Activated CD4-positive, alpha-beta T cell treated with anti-CD3 and anti-CD28 coated beads for 4 hours (primary cell): ENCODE measurements at places on chromosomes 6 and 20.

- DNase-seq, result no peak
Observed at GRCh38 chr20:9270831-9271230, 201.9 kb downstream of the PLCB4 start.

GRCh38 chr6:24408719-24409410 is 6.1 kb downstream of the MRS2 start:
- no peak for DNase-seq

- no peak for DNase-seq
Observed at GRCh38 chr20:37575884-37576283, 48.2 kb upstream of the BLCAP start.

DNA sequence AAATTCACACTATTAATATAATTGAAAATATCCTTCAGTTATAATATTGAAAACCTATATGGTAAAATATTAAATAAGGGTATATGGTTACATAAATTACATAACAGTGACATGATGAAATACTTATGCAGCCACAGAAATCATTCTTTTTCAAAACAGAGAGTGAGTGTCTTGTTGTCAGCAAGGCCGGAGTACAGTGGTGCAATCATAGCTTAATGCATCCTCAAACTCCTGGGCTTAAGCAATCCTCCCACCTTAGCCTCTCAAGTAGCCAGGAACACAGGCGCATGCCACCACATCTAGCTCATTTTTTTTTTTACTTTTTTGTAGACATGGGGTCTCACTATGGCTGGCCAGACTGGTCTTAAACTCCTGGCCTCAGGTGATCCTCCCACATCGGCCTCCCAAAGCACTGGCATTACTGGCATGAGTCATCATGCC is 40.4 kb downstream of the FAM8A1 start:
- DNase-seq, result no peak

DNA sequence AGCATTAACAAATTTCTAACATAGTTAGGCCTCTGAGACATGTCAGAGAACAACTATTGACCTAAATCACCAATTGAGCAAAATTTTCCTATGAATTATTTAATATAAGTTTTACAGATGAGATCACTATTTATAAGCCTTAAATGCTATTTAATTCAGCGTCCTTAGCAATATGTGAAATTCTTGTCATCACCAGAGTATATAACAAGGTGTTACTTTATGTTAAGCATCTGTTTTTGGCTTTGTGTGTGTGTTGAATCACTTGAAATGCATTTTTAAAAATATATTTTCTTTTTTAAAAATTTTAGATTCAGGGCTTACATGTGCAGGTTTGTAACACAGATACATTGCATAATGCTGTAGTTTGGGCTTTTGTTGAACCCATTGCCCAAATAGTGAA is 794.1 kb downstream of the EYS start:
- DNase-seq, result no peak

- peak; percentile 39 for DNase-seq
Observed at GRCh38 chr6:131135244-131136020, at the start of gene AKAP7. Gene AKAP7 (plus strand): TSS chr6:131135467. CDS start chr6:131135764, 297 bp downstream.

DNA sequence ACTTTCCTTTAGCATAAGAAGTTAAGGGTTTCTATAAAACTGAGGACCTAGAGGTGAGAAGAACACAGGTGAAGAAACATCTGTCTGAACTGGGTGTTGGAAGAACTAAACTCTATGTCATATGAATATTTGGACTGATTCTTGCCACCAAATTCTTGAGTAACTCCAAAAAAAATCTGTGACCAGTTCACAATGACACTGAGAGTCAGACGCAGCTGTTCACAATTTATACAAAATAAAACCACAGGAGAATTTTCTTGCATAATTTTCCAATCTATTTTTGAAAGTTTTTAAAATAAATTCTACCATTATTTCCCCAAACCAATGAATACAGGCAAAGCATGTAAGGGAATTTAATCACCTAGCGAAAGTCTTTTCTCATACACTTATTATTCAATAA is 148.1 kb upstream of the TCF21 start:
- no peak for DNase-seq

- DNase-seq, result no peak
Observed at GRCh38 chr6:86848986-86849385, 88.3 kb upstream of the HTR1E start.

- DNase-seq, result no peak
Observed at GRCh38 chr6:162409741-162410691, 317.6 kb downstream of the PRKN start.

GRCh38 chr20:47352332-47353238 is 3.9 kb downstream of the ZMYND8 start:
- DNase-seq, result no peak
